ENCODE measurements at places on chromosomes 7 and 10. TPM values are rescaled to one million over a fixed set of nuclear protein-coding genes. Genes with fewer than 3 reads are reported as not detected.

The CALHM3 gene
- polyA plus RNA-seq: not detected

- DNase-seq: no peak
These were observed 42.3 kb downstream of the MINPP1 start for GRCh38 chr10:87546971-87547413.

DNA sequence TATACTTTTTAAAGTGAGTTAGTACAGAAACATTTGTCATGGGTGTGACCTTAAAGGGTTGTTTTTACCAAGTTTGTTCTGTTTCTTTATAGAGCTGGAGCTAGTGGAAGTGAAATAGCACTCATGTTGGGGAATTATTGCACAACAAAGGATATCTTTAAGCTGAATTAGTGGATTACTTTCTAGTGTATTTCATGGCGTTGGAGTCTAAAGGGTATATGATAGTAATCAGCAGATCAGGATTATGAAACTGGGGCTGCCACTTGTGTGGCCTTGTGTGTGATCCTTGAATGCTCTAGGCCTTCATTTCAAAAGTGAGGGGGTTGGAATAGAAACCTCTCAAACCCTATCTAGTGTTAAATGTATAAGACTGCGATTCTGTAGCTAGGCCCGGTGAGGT lies 123.6 kb downstream of the LYZL1 start:
- no peak for DNase-seq

DNA sequence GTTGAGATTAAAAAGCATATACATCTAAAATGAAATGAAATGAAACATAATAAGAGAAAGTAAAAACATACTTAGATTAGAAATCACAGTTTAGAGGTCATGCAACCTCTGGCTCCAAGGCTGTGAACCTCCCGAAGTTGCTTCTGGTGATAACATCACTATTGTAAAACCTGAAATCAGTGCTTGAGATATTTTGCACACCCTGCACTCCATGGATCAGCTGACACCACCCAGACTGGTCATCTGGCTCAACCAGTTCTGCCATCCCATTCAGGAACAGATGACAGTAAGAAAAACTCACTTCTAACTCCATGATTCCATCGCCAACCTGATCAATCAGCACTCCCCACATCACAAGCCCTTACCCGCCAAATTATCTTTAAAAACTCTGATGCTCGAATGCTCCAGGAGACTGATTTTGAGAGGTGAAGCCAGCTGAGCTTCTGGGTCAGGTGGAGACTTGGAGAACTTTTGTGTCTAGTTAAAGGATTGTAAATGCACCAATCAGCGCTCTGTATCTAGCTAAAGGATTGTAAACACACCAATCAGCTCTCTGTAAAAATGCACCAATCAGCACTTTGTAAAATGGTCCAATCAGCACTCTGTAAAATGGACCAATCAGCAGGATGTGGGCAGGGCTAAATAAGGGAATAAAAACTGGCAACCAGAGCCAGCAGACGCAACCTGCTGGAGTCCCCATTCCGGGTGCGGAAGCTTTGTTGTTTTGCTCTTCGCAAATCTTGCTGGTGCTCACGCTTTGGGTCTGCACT lies 162.6 kb upstream of the MAGI2 start:
- DNase-seq: no peak

DNA sequence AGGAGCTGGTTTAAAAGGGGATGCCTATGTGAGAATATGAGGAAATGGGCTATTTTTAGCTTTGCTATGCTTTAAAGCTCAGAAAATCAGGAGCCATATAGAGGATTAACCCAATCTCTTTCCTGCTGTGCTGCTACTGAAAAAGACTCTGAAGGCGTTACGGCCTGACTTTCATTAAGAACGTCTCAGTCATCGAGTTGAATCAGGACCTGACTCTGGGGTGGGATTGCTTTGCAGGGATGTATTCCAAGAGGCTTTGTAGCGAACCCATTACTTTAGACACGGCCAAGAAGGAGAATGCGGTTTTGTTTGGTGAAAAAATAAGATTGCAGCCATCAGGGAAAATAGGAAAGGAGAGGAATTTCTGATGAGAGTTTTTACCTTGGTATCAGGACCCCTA lies 426.9 kb downstream of the CCSER2 start:
- DNase-seq: no peak

DNA sequence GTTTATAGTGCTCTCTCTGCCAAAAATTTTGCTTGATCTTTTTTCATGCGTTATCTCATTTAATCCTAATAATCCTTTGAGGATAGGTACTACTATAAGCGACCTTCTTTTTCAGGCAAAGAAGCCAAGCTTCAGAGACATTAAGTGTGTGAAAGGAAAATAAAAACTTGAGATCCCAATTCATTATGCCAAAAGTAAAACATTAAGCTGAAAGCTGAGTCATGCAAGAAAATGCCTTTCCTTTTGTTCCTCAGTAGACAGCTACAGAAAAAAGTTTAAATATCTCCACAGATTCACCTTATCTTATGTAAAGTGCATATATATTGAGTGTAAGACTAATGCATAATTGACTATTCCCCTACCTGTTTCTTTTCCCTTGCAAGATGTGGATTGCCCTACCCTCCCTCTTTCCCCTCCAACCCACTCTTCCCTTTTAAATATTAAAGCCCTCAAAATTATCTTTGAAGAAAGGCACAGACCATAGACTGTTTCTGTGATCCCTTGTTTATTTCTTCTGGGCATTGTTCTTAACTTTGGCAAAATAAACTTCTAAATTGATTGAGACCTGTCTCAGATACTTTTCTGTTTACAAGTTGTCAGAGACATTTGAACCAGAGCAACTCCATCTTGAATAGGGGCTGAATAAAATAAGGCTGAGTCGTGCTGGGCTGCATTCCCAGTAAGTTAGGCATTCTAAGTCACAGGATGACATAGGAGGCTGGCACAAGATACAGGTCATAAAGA lies 1139.9 kb upstream of the LRRN3 start:
- no peak for DNase-seq

Measured in renal cortex interstitium (tissue), 15 donors.